ENCODE measurements at places on chromosomes 5 and 9.

GRCh38 chr9:20805766-20806165 lies 121.7 kb downstream of the FOCAD start:
- DNase-seq, result no peak

- DNase-seq, result no peak
Observed at GRCh38 chr5:88695232-88695631, 187.8 kb downstream of the MEF2C start.

DNA sequence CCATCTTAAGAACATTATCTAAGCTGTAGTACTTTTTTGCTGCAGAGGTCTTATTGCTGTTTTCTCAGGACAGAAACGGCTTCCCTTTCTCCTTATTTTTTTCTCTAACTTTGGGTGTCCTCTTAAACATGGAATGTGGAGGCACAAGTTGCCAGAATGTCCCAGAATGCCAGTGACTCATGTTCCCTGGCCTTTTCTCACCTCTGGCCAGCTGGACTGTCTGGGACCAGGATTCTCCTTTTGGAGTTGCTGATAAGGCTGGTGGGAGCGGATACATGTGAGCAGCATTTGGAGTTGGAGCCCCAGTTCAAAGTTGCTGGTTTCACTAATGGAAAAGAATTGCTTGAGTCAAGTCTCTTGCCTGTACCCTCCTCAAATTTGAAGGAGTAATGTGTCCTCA lies 112.8 kb downstream of the ARHGAP26 start:
- DNase-seq, result no peak

GRCh38 chr5:62790348-62790747 lies 211.7 kb downstream of the LRRC70 start:
- no peak for DNase-seq

GRCh38 chr9:99109522-99109921 lies 4.6 kb downstream of the TGFBR1 start:
- no peak for DNase-seq

- no peak for DNase-seq
Observed at GRCh38 chr5:141121985-141122384, 367 bp downstream of the PCDHB4 start.

- DNase-seq, result no peak
Observed at GRCh38 chr5:178587763-178588611, 2.2 kb downstream of the COL23A1 start.

GRCh38 chr5:128002425-128002824 lies 81.1 kb upstream of the SLC12A2 start:
- no peak for DNase-seq

DNA sequence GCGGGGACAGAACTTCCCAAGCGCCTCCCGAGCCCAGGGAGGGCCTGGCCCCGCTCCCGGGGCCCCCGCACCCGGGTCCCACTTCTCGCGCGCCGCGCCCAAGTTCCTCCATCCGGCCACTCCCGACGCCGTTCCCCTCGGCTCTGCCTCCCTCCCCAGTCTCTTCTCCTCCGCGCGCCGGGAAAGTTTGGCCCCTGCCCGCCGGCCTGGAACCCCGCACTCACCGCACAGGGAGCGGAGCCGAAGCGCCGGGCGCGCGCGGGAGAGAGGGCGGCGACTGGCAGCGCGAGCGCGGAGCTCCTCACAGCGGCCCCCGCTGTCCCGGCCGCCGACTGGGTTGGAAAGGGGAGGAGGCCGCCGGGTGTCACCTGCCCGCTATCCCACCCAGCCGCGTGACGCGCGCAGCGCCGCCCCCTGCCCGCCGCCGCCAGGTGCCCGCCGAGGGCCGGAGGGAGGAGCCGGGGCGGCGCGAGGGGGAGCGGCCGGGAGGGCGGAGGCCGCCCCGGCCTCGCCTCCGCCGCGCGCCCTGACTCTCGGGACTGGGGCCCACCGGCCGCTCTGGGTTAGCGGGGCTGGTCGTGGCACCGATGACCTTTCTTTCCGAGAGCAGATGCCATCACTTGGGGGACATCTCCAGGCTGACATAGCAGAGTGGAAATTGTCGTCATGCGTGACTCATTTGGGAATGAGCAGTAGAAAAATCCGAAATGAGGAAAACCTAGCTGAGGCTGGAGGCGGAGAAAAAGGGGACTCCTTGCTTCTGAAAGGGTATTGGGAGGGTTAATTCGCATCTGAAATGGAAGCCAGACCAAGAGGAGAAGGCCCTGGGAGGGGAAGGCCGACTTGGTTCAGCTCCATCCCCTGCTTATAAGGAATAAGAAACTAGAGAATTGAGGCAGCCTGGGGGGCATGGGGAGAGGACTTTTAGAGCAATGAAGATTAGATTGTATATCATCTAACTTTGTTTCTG lies at the start of gene ELOVL7:
Gene ELOVL7, minus strand, starts transcription at position 334 of the 970 bp plus-strand sequence. CDS start 56,872 bp downstream, outside the sequence.
- DNase-seq, result no peak

DNA sequence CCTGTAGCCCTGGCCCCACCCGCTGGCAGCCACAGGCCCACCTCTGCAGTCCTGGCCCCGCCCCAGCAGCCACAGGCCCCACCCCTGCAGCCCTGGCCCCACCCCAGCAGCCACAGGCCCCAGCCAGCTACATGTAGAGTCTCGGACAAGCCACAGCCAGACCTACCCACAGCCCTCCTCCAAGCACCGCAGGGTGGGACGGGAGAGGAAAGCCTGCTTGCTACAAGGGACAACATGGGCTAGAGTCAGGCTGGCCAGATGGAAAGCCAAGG lies 49.5 kb upstream of the SARDH start:
- no peak for DNase-seq

DNA sequence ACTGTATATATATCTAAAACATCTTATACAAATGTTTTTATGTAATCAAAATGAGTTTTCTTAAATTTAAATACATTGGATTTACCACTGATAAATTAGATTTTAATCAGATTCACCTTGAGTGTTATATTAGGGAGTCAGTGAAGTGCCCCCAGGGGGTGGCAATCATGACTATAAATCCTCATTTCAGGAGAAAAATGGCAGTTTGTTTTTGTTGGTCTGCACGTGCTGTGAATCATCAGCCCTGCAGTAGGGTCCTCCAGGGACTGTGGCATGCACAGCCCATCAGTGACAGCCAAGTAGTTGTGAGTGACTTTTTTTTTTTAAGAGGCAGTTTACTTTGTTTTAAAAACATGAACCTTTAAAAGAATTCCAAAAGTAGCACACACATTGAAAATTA lies 65.2 kb downstream of the ZSWIM6 start:
- no peak for DNase-seq

DNA sequence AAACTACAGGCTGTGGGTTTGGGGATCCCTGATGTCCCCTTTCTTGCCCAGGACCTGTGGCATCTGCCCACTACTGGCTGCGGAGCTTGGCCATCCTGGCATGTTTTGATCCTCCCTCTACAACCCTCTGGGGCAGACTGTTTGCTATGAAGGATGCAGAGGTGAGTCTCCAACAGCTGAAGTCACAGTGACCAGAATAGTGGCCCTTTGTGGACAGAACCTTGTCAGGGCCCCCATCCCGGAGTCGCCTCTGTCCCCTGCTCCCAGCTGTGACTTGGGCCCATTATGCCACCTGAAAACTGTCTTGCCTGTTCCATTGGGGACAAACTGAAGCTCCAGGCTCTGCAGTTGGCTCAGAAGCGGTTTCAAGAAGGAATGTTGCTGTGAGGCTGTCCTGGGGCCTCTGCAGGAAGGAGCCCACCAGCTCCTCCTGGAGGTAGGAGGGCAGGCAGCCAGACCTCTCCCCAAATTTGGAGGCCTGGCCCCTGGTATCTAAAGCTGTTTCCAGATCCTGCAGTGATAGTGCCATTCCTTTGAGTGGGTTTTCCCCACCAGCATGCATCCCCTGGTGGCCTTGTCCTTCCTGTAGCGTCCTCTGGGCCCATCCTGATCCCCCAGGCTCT lies 93.3 kb downstream of the BARX1 start:
- DNase-seq, result no peak

GRCh38 chr5:80406980-80407734 lies 707 bp upstream of the ZFYVE16 start:
- DNase-seq, result peak; percentile 1

DNA sequence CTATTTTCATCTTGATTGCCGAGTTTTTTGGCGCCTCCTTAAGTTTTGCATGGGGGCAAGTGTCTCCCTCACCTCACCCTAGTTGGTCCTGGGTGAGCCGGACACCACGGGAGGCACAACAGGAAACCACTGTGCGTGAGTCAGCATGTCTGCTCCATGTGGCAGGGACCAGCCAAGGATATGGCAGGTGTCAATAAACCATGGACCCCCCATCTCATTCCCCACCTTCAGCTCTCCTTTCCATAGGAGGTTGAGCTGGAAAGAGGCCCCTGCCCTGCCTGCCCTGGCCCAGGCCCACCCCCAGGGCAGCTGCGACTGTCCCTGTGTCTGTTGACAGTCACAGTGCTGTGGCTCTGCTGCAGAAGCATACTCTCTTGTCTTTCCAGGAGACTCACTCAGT lies 3.1 kb downstream of the SPACA9 start:
- DNase-seq, result no peak

GRCh38 chr5:136099870-136100269 lies 32.8 kb upstream of the SMAD5 start:
- DNase-seq, result no peak

- DNase-seq, result no peak
Observed at GRCh38 chr5:174325961-174326360, 280.5 kb downstream of the NSG2 start.

- no peak for DNase-seq
Observed at GRCh38 chr9:120999317-120999716, 50.8 kb downstream of the C5 start.

GRCh38 chr5:119063579-119064379 lies 7.1 kb upstream of the DMXL1 start:
- no peak for DNase-seq

DNA sequence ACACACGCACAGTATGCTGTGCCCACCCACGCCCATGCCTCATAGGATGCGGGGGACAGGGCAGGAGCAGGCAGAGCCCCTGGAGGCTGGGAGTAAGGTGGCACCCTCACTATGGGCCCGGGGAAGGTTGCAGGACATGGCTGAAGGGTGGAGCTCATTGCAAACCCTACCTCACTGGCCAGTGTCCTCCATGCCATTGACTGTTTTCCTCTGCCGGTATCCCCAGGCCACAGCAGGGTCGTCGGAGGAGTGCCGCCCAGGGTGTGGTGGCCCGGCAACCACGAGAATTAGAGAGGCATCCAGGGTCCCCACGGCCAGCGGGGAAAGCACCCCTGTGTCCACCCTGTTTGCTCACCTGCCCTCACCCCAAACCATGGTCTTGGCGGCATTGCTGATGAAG lies 59.7 kb upstream of the FCN2 start:
- no peak for DNase-seq

GRCh38 chr5:88872971-88873370 lies 10.0 kb downstream of the MEF2C start:
- DNase-seq, result no peak

- DNase-seq, result no peak
Observed at GRCh38 chr9:129868023-129868871, 33.0 kb downstream of the USP20 start.

DNA sequence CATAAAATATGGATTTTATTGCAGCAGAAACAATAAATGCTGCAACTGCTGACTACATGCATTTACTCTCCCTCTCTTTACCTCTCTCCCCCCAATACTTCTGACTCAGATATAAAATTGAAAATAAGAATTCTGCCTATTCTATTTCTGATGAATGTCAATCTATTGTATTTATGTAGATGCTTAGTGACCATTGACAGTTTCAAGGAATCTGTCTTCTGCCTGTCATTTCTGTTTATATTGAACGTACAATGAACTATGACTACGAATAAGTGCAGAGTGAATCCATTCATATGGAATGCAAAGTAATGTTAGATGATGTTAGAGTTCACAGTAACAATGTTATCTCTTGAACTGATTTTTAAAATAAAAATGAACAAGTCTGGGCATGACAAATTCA lies 898 bp downstream of the CDH10 start:
- DNase-seq, result no peak

- no peak for DNase-seq
Observed at GRCh38 chr9:131539223-131539923, 6.0 kb upstream of the PRRT1B start.

GRCh38 chr9:36336131-36336907 lies 63.8 kb downstream of the RNF38 start:
- DNase-seq, result no peak

- no peak for DNase-seq
Observed at GRCh38 chr5:176626876-176627236, 3.5 kb downstream of the SNCB start.

- DNase-seq, result no peak
Observed at GRCh38 chr9:98038958-98039357, 17.6 kb upstream of the NANS start.

- no peak for DNase-seq
Observed at GRCh38 chr5:97968346-97968745, 785.3 kb upstream of the RIOK2 start.

DNA sequence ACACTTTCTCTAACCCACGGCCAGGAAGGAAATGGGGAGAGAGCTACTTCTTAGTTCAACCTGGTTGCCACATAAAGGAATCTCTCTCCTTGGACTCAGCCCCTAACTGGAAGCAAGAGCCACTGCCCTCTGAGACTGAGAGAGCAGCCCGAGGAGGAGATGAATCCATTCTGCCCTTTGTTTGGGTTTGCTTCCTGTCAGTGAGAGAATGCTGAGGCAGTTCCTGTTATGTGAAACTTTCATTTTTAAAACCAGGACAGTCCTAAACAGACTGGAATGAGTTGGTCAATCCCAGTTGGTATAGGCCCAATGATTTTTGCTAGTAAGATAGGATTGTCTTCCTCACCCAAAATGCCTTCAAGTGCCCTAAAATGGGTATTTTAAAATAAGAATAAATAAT lies 205.1 kb downstream of the NTRK2 start:
- DNase-seq, result no peak

- no peak for DNase-seq
Observed at GRCh38 chr5:2203774-2204173, 321.0 kb upstream of the IRX4 start.

- no peak for DNase-seq
Observed at GRCh38 chr5:1418921-1419280, 26.3 kb downstream of the SLC6A3 start.

DNA sequence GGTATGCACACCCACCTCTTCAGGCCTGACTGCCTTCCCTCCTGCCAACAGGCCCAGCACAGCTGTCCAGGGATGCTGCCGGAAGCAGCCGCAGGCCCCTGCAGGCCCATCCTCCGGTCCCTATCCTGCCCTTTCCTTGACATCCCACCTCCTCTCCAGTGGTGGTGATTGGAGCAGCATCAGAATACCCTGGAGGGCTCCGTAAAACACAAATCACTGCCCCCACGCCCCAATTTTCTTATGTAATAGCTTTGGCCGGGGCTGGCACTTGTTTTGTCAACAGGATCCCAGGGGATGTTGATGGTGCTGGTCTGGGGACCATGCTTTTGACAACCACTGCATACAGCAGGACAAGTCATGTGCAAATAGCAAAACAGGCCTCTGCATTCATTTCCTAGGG lies 274.5 kb downstream of the GADD45G start:
- no peak for DNase-seq

GRCh38 chr5:148014276-148014675 lies 49.5 kb upstream of the SPINK5 start:
- no peak for DNase-seq

GRCh38 chr5:134503088-134503936 lies 22.2 kb upstream of the JADE2 start:
- peak; percentile 39 for DNase-seq

DNA sequence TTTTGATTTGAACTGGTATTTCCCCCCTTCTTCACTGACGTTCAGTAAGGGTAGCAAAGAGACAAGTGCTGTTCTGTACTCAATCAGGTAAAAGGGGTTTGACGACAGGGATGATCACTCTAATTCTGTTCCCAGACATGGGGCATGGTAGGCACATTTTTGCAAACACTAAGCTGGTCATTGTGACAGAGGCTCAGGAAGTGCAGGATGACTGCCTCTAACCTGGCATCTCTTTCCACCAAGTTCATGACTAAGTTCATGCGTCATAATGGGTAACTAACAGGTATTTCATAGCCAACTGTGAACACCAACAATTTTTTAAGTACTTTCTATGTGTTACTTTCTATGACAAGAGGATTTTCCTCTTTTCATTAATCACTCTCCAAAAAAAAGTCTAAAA lies 166.5 kb downstream of the MAPKAP1 start:
- no peak for DNase-seq

Data from activated naive CD4-positive, alpha-beta T cell (primary cell).